Motor neuron (in vitro differentiated cells): ENCODE measurements at places on chromosomes 3 and 15. TPM values are rescaled to one million over a fixed set of nuclear protein-coding genes. Genes with fewer than 3 reads are reported as not detected.

The TRAIP gene
- 8.3 and 10.3 TPM in 2 replicates for total RNA-seq

The FGF7 gene
- 33.6 and 36.8 TPM in 2 replicates for total RNA-seq

DNA sequence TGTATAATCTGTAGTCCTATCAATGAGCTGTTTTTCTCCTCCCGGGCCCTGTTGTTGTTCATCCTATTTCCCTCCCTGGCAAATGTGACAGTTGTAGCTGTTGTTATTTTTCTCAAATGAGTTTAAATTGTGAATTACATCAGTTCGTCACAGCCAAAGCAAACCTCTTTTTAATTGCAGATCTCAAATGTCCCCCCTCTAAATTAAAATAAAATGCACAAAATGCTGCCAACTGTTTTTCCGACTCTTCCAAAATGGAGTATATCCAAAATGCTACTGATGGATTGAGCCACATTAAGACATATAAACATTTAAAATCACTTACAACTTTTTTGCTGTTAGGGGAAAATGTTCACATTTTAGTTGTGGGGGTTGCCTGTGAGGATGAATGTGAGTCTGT lies 29.8 kb upstream of the SUCLG2 start:
- no peak for ATAC-seq

The EHHADH gene
- total RNA-seq = 0.14 and 0.46 TPM in 2 replicates

The CLSTN2 gene
- 125 and 205 TPM in 2 replicates for total RNA-seq

The GOLGA8G gene
- 0.57 and 0.83 TPM in 2 replicates for total RNA-seq

DNA sequence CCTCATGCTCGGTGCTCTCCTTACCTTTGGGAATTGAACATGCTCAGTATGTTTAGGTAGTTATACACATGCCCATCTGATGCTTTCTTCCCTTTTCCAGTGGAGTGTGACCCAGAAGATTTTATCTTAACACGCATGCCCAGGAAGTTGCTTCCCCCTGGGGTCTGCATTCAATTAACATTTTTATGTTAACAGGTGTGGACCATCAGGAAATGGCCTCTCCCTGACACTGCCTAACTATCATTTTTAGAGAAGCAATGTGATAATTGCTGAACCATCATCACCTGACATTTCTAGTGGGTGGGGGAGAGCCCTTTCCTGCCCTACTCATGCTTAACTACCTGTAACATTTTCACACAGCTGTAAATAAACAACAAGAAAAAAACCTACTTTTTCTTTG lies 55.1 kb upstream of the TGFBR2 start:
- no peak for ATAC-seq

- ATAC-seq = peak; percentile 86
These were observed 194.1 kb upstream of the ARHGEF26 start for GRCh38 chr3:153927107-153927506.

The EIF5A2 gene
- total RNA-seq = 3.9 and 6.1 TPM in 2 replicates

The SSUH2 gene
- 0.36 and 0.67 TPM in 2 replicates for total RNA-seq

The HRH1 gene
- total RNA-seq = 10.9 and 23.2 TPM in 2 replicates

The GRAMD2A gene
- total RNA-seq = 2.3 and 3.4 TPM in 2 replicates

The SCG5 gene
- total RNA-seq = 49.7 and 51.2 TPM in 2 replicates

DNA sequence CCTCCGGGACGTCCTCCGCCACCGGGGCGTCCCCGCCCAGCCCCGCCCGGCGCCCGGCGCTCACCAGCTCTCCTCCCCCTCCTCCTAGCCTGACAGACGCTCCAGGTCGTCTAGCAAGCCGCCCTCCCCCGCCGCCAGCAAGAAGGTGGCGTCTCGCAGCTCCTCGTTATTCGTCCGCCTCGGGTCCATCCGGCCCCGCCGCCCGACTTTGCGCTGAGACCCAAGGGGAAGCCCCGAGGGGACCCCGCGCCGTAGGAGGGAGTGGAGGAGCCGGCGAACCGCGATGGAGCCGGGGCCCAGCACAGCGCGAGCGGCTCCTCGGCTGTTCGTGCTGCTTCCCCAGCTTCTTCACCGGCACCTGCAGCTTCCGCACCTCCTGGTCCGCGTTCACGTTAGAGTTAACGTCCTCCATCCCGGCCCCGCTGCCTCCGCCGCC lies 26.3 kb upstream of the MTHFS start:
- peak; percentile 60 for ATAC-seq

DNA sequence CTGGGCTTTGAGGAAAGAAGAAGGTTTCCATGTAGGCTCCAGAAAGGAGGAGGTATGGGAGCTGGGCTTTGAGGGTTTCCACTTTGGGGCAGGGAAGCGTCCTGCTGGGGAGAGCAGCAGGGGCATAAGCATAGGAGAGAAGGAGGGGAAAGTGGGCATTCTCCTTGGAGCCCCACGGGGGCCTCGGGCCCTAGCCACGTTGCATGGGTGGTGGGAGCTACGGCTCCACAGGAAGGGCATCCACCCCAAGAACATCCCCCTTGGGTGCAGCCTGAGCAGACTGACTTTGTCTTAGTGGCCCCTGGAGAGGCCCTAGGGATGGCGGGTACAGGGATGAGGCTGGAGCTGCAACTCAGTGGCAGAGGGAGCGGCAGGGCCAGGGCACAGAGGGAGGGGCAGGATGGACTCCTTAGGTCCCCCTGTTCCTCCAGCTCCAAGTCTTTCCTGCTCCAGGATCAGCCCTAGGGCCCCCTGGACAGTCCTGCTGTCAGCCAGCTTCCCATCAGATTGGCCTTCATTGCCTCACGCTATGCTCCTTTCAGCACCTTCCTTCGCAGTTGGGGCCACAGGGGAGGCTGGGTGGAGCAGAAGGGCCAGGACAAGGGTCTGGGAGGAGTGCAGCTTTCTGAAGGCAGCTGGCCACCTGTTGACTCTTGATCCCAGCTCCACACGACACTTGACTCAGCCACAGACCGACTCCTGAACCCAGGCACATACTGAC lies 22.9 kb downstream of the PRR20G start:
- no peak for ATAC-seq

- ATAC-seq = no peak
These were observed 444.7 kb downstream of the MAGI1 start for GRCh38 chr3:65593780-65594752.

The MNS1 gene
- total RNA-seq = 22.4 and 26.1 TPM in 2 replicates

The SCN5A gene
- 1.5 and 1.9 TPM in 2 replicates for total RNA-seq

The FGD5 gene
- total RNA-seq = 2.5 and 3.0 TPM in 2 replicates

GRCh38 chr15:74793135-74794028 lies 11.5 kb downstream of the CSK start:
- ATAC-seq = peak; percentile 69

DNA sequence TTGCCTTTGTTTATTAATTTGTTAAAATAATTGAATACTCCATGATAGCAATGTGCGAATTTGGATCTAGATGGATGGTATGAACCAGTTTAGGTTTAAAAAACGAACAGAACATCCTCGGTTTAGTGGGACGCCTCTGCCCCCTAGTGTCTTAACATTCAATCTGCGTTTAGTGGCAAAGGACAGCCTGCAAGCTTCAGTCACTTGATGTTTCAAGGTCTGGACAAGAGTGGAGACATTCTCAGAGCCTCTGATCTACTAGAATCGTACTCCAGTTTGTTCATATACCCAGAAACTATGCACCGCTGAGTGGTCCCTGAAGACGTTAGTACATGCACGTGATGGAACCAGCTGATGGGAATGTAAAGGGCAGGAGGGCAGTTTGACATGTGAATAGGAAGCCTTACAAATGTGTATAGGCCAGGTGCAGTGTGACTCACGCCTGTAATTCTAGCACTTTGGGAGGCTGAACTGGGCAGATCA lies 17.8 kb upstream of the ATP13A4 start:
- peak; percentile 73 for ATAC-seq

- ATAC-seq = no peak
These were observed 150.5 kb downstream of the MAGI1 start for GRCh38 chr3:65888196-65888595.

DNA sequence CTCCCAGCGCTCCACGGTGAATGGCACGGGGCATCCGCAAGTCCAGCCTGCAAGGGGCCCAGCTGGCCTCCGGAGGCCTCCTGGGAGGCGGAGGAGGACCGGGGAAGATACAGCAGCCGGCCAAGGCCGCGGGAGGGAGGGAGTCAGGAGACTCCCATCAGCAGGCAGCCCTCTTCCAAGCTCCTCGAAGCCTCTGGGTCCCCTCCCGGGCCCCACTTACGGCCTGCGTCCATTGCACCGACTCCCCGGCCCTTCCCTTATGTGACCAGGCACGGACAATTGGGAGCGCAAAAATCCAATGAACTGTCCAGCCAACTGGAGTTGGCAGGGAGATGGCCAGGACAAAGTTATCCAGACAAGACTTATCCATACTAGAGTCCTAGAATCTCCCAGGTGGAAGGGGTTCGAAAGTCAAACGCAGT lies 668 bp downstream of the MFGE8 start:
- ATAC-seq = peak; percentile 32

DNA sequence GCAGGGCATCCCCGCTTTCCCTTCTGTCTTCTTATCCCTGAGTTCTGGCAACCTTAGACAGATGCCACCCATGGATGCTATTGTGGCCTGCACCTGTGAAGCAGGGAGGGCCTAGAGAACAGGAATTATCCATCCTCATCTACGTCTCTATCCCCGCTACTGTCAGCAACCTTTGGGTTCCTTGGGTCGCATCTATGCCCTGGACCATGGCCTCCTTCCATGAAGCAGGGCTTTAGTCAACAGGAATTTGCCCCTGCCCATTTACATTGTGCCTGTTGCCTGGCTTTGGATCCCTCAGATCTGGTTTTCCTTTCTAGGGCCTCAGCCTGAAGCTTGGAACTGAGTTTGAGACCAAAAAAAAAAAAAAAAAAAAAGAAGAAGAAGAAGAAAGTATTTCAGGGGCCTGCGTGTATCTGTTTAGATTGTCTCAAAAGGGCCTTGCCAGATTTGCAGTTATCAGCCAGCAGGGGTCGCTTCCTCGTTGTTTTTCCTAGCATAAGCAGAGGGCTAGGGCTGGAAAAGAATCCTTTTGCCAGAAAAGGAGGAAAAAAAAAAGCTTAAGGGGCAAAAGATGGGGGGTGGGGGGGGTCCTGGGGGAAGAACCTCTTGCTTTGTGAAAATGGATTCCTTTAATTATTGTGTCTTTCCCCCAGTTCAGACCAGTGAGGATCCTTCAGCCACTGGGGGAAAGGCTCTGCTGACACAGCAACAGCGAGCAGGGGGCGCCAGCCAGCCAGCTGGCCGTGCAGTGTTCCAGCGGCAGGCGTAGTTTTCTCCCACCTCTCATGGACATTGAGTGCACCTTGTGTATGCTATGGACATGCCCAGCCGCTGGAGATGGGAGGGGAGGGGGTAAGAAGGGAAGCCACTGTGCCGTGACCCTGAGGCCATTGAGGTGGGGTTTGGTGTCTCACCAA lies 65.7 kb upstream of the ALDH1L1 start:
- peak; percentile 91 for ATAC-seq

The GOLGA6A gene
- total RNA-seq = 0.31 and 2.2 TPM in 2 replicates

- ATAC-seq = no peak
These were observed 41.7 kb downstream of the ARPP21 start for GRCh38 chr3:35680866-35681650.

GRCh38 chr3:78497767-78498166 lies 1270.0 kb downstream of the ROBO1 start:
- no peak for ATAC-seq

DNA sequence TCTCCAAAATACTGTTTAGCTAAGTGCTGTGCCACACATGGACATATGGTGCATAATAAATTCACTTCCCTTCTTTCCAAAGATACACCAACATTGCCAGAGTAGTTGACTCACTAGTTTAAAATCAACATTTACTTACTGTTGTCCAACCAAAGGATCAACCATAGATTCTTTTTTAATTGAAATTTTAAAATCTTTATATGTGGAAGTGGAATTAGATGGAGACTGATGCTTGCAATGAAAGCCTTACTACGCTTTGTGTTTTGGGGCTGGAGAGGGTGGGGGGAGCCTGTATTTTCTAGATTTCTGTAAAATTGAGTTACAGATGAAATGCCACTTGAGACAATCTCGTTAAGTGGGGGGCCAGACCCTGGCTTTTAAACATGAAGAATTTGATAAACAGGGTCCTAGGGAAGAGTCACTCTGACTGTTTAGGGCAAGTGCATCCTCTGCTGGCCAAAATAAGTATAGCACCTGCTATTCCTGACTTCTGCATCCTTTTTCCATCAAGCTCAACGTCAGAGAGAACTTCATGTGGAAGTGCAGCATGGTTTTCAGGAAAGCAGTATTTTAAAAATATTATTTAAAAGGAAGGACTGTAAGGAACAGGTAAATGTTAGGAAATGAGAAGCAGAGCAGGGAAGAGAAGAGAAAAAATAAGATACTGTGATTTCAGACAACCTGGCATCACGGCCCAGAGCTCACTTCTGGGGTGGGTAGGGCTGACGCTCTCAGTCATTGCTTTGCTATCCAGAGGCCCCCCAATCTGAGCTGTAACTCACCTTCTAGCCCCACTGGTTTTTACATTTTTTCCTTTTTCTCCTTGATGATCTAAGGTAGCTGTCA lies 76.7 kb downstream of the BOC start:
- ATAC-seq = peak; percentile 68

DNA sequence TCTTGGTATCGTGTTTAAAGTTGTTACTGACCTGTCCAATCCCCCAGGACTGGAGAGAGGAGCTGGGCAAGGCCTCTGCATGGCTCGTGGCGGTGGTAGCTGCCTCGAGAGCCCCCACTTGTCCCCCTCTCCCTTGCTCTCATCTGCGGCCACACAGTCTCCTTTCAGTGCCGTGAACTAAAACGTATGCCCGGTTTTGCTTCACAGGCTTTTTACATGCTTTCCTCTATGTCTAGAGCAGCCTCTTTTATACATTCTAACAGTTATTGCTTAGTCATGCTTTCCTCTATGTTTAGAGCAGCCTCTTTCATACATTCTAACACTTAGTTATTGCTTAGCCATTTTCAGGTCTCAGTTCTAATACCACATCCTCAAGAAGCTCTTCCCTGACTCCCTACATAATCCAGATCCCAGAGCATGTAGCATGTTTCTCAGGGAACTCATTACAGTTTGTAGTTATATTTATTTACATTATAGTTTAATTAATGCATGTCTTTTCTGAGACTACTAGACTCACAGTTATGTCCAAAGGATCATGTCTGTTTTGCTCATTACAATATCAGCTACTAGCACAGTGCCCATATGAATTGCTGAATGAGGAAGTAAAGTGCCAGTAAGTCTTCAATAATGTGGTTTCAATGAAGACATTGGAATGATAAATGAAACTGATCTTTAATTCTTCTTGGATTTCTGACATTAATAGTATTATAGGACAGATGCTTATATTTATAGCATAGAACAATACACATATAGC lies 66.5 kb upstream of the TBL1XR1 start:
- peak; percentile 79 for ATAC-seq
